Hepatocyte (in vitro differentiated cells): ENCODE measurements at places on chromosomes 3 and 15. TPM values are rescaled to one million over a fixed set of nuclear protein-coding genes. Genes with fewer than 3 reads are reported as not detected.

- no peak overlapping the region for H3K27ac ChIP-seq
- H3K4me1 ChIP-seq = no peaks in the 10 kb centered on the region
- no peaks in the 10 kb centered on the region for H3K27me3 ChIP-seq
- no peaks in the 10 kb centered on the region for H3K36me3 ChIP-seq
Measured at GRCh38 chr3:182936239-182936917, 44.0 kb downstream of the DCUN1D1 start.

Gene FETUB
- 5.7 and 7.2 TPM in 2 replicates for total RNA-seq

DNA sequence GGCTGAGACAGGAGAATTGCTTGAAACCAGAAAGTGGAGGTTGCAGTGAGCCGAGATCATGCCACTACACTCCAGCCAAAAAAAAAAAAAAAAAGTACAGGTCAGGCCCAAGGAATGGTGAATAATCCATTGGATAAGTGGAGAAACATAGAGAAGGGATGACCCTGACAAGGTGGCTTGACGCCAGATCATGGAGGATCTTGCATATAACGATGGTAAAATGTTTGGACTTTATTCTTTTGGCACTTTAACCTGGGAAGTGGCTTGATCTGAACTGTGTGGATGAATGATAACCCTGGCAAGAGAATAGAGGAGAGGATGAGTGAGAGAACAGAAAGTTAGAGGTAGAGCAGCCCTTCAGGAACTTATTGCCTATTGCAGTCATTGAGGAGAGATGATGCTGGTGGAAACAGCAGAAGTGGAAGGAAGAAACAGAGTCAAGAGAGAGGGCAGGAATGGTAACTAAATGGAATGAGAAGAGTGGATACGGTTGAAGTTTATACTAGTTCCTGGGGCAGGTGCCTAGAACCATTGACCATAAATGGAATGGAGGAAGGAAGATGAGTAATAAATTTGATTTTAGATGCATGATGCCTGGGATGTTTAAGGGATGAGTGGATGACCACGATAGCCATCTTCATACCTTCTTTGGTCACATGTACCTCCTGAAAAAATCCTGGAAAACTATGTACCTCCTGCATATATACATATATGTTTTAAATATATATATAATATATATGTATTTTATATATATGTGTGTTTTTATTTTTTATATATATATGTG is 57.8 kb downstream of the BLM start:
- H3K27ac ChIP-seq = no peak overlapping the region
- DNase-seq = no peak
- H3K4me3 ChIP-seq = no peak overlapping the region
- H3K27me3 ChIP-seq = no peaks in the 10 kb centered on the region
- H3K36me3 ChIP-seq = no peaks in the 10 kb centered on the region
- H3K4me1 ChIP-seq = no peaks in the 10 kb centered on the region

- no peak for DNase-seq
- H3K36me3 ChIP-seq = no peaks in the 10 kb centered on the region
- H3K27ac ChIP-seq = no peak overlapping the region
- H3K4me1 ChIP-seq = no peaks in the 10 kb centered on the region
Measured at GRCh38 chr3:120460181-120460790, 9.5 kb upstream of the FSTL1 start.
